Effector CD8-positive, alpha-beta T cell (primary cell): ENCODE measurements at places on chromosomes 3 and 15.

DNA sequence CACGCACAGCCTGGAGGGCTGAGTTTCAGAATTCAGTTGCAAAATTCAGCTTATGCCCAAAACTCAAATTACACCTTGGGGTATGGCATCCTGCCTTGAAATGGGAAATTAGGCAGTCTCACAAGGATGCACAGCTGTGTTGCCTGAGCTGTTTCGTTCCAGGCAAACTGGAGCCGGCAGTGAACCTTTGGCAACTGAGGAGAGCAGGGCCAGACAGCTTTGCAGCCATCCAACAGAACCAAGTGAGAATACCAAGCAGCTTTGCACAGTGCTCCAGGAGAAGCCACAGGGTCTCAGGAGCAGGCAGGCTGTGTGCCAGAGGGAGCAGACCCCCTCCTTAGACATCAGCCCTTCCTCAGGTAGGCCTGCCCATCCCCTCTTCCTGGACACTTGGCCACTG, 32.5 kb upstream of the BFSP2 start:
- DNase-seq: no peak

DNA sequence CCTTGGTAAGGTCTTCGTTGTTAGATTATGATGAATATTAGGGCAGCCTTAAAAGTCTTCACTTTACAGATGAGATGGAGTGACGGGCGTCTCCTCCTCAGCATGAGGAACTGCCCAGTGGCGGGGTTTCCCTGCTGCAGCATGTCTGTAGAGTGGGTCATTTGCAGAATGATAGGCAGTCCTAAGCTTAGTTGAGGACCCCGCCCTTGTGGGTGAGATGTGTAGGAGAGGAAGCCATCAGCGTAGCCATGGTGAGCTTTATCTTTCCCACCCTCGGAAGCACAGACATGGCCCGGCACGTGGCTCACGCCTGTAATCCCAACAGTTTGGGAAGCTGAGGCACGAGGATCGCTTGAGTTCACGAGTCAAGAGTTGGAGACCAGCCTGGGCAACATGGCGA, 877 bp downstream of the NIT2 start:
- DNase-seq: no peak

GRCh38 chr3:177062052-177062732, 135.1 kb downstream of the TBL1XR1 start:
- DNase-seq: no peak

- DNase-seq: no peak
Measured at GRCh38 chr15:37032091-37032775, 68.1 kb downstream of the MEIS2 start.

- no peak for DNase-seq
Measured at GRCh38 chr3:15310491-15311370, 21.7 kb downstream of the SH3BP5 start.

DNA sequence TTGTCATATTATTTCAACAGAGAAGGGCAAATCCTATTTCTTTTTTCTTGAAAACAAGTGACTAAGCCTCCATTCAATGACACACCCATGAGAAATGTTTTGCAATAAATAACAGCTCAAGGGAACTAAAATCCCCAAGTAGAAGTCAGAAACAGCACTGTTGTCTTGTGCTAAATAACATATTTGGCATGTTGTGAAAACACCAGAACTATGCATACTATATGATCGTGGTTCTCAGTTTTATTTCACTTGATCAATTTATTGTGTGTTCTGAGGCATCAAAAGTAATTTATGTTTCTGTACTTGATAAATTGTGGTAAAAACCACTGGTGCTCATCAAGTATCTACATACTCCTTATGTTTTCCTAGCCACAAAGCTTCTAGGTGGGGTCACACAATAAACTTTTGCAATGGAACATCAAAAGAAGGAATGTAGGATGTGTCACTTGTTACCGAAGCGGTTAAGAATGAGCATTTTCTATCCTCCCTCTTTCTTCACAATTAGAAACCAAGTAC, 691.7 kb upstream of the CBLB start:
- no peak for DNase-seq

DNA sequence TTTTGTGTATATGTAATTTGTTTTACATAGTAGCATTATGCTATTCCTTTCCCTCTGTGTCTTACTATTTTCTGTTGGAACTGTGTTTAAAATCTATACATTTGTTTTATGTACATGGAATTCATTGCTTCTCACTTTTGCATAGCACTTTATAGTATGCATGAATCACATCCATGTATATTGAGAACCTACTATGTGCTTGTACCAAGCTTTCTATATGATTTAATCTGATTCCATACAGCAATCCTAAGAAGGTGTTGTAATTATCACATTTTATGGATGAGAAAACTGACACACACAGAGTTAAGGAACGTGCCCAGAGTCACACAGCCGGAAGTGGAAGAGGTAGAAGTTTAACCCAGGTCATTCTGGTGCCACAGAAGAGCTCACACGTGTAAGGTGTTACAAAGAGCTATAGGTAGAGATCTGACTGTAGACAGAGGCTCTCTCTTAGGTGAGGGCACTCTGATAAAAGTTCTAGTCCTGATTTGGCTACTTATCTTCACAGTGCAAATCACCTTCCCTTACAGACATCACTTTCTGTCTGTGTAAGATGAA, 3.5 kb upstream of the SMAD3 start:
- no peak for DNase-seq

- no peak for DNase-seq
Measured at GRCh38 chr3:113910966-113911365, 36.8 kb upstream of the ZDHHC23 start.

GRCh38 chr3:76438971-76439370, 600.9 kb upstream of the ROBO2 start:
- no peak for DNase-seq

GRCh38 chr15:89171136-89172072, 50.0 kb downstream of the RLBP1 start:
- peak; percentile 1 for DNase-seq

DNA sequence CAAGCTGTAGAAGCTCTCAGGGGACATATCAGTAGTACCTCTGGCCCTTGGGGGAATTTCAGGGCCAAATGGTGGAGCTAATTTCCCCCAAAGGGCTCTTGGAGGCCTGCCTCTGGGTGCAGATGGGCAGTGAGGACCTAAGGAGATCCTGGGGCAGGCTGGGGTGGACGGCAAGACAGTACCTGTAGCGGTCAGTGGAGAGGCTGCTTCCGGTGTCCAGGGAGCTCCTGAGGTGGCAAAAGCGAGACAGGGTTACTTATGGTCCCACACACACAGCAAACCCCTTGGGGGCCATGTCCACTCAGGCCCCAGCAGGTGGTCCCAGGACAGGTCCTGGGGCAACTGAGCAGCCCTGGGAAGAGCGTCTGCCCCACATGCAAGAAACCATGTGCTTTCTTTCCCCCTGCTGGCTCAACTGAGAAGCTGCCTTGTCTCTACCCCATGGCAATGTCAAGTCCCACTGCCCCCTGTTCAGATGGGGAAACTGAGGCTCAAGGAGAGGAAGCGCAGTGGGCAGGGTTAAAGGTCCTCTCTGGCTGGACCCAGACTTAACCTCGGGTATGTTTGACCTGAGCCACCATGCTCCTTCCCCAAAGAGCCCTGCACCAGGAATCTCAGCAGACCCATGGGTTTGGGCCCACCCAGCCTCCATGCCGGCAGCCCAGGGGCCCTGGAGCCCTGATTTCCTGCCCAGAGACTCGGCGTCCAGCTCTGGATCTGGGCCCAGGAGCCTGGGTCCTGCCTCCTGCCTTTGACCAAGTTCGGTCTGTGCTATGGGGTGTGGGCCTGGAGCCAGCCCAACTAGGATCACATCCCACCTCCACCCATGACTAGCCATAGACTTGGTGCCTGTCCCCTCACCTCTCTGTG, 25.7 kb downstream of the IQSEC1 start:
- DNase-seq: no peak

DNA sequence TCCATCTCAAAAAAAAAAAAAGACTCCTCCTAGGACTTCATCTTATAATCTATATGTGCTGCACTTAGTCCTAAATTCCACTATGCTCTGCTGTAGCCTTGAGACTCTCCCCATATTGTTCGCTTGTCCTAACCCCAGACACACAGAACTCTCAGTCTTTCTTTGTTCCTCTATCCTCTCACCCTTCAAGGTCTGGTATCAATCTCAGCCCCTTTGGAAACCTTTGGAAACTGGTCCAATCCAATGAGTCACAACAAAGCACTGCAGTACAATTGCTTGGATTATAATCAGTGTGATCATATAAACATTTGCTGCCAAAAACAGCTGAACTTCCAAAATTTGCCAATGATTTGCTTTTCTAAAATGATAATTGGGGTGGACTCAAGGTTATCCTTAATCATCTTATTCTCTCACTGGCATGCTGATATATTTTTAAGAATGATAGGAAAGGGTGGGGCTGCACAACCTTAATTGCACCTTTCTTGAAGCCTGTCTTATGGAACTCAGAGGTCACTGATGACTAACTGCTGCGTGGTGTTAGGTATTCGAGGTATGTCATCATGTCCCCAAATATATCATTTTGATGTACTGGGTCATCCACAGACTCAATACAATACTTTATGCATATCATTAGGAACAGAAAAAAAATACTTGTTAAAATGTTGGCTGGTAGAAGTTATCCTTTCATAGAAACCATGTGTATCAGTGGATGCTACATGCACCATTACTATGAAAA, 756.7 kb downstream of the NR2F2 start:
- DNase-seq: no peak

DNA sequence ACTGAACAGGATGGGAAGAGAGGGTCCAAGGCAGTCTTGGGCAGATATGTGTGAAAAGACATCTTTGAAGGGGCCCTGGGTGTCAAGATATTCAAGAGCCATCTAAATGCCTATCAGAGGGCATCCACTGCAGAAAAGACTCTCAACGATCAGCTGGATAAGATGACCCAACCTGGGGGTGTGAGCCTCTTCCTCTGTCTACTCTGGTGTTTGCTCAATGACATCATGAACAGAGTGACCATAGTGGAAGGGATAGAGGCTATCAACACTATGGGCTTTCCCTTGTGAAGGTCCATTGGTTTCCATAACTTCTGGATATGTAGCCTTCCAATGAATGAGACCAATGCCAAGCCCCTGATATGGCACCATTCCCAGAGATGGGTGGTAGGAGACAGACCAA, 42.1 kb downstream of the FAH start:
- DNase-seq: no peak

- DNase-seq: no peak
Measured at GRCh38 chr3:144840866-144841265, 869.2 kb downstream of the DIPK2A start.

- DNase-seq: no peak
Measured at GRCh38 chr15:49379996-49380395, 43.0 kb upstream of the FGF7 start.

DNA sequence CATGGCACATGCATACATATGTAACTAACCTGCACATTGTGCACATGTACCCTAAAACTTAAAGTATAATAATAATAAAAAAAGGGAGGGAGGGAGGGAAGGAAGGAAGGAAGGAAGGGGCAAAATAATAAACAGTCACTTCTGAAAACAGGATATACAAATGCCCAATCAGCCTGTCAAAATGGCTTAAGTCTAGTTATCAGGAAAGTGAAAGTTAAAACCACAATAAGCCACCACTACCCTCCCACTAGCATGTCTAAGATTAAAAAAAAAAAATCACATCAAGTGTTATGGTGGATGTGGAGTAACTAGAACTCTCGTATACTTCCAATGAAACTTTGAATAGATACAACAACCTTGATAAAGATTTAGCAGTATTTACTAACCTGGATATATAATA, 145.6 kb upstream of the GMNC start:
- DNase-seq: no peak

DNA sequence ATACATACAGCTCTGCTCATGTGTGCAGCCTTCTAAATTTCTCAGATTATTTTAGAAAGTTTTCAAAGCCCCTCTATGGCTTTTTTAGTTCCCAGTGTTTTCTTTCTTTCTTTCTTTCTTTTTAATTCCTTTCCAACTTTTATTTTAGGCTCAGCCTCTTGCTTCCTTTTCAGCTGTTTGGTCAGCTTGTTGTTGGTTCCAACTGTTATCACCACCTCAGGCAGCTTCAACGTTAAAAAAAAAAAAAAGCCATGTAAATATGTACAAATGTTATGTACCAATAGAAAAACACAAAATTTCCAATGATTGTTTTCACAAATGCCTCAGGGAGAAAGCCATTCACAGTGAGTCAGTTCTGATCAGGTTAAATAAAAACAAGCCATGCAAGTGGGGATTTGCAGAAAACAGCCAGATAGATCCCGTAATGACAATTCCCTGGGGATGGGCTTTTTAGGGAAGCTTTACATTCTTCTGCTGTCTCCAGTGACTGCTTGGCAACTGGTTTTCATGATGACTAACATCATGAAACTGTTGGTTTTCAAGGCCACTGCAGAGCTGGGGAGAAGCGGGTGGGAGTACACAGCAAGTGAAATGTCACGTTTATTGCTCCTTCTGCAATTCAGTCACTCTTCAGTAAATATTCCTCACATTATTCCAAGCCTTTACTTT, 908.4 kb downstream of the EPHA3 start:
- DNase-seq: no peak

DNA sequence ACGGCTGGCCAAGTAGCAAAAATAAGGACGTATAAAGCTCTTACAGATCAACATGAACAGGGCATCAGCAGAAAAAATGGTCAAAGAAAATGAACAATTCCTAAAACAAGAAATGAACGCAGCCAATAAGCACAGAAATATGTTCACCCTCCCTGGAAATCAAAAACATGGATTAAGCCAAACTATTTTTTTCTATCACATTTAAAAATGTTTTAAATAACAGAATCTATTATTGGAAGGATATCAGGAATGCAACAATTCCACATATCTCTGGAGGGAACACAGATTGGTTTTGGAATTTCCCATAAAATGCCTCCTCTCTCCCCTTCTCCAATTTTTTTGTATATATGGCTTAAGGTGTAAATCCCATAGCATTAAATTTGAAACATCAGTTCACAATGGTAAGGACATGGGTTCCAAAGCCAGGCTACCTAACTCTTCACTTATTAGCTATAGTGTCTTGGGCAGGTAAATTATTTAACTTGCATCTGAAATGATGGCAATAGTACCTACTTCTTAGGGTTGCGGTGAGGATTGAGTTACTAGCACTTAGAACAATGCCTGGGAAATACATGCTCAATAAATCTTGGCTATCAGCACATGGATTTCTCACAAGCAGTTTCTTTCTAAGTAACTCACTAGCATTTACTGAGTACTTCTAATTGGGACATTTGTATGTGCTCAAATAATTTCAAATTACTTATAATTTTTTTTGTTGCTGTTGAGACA, 10.1 kb downstream of the UACA start:
- DNase-seq: no peak

DNA sequence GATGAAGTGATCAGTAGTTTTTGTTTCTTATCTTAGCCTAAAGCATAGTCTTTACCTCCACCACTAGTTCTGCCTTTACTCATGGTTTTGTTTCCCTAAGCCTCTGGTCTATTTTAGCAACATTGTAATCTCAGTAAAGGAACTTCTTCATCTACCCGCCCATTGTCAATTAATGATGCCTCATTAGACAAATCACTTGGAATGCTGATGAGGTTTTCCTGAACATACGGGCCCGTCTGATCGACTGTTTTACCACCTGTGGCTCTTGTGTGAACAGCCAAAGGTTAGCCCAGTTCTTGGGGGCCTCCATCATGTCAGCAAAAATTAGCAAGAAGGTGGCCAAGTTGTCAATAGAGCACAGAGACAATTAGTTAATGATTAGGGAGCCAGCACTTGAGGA, 470.1 kb upstream of the ARRDC4 start:
- no peak for DNase-seq
